ENCODE measurements at places on chromosomes 2 and 18. TPM values are rescaled to one million over a fixed set of nuclear protein-coding genes. Genes with fewer than 3 reads are reported as not detected.

Gene MROH2A
- polyA plus RNA-seq: 0.02 TPM

Gene NT5DC4
- polyA plus RNA-seq: not detected

Gene ACOXL
- not detected for polyA plus RNA-seq

Gene TSPYL6
- not detected for polyA plus RNA-seq

Data from SK-N-SH (cell line).